IMR-90 (cell line): ENCODE measurements at places on chromosomes 5 and 9. TPM values are rescaled to one million over a fixed set of nuclear protein-coding genes. Genes with fewer than 3 reads are reported as not detected.
A peak's percentile ranks its signal among the peaks of the same experiment; 100 is the strongest.

GRCh38 chr9:81623778-81624177 is 65.6 kb downstream of the TLE1 start:
- no peak overlapping the region for H3K27ac ChIP-seq
- no peaks in the 10 kb centered on the region for H3K27me3 ChIP-seq
- no peak for DNase-seq
- peaks cover 11% of the 10 kb centered on the region for H3K36me3 ChIP-seq
- H3K4me1 ChIP-seq, result peaks cover 7% of the 10 kb centered on the region
- H3K4me3 ChIP-seq, result no peak overlapping the region

DNA sequence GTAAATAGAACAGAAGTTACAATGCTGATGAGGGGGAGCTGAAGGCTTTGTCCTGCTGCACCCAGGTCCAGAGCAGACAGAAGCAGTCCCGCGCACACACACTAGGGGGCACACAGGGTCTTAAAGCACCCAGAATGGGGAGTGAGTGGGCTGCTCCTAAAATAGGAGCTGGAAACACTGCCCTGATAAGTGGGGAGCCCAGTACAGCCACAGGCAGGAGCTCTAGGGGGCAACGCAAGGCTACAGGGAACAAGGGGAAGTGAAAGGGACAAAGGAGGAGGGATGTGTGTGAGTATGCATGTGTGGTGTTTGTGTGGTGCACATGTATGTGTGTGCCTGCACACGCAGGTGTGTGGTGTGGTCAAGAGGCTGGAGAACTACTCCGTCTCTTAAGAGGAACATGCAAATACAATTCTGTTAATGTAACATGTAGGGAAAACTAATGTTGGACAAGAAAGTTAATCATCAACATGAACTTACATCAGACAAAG is 191.5 kb downstream of the ROR2 start:
- H3K4me1 ChIP-seq, result no peaks in the 10 kb centered on the region; the same call in 1 of the 2 replicates
- H3K27ac ChIP-seq, result no peak overlapping the region
- no peaks in the 10 kb centered on the region; the same call in 1 of the 2 replicates for H3K27me3 ChIP-seq
- H3K36me3 ChIP-seq, result peaks cover 21% of the 10 kb centered on the region; the same call in 1 of the 2 replicates

DNA sequence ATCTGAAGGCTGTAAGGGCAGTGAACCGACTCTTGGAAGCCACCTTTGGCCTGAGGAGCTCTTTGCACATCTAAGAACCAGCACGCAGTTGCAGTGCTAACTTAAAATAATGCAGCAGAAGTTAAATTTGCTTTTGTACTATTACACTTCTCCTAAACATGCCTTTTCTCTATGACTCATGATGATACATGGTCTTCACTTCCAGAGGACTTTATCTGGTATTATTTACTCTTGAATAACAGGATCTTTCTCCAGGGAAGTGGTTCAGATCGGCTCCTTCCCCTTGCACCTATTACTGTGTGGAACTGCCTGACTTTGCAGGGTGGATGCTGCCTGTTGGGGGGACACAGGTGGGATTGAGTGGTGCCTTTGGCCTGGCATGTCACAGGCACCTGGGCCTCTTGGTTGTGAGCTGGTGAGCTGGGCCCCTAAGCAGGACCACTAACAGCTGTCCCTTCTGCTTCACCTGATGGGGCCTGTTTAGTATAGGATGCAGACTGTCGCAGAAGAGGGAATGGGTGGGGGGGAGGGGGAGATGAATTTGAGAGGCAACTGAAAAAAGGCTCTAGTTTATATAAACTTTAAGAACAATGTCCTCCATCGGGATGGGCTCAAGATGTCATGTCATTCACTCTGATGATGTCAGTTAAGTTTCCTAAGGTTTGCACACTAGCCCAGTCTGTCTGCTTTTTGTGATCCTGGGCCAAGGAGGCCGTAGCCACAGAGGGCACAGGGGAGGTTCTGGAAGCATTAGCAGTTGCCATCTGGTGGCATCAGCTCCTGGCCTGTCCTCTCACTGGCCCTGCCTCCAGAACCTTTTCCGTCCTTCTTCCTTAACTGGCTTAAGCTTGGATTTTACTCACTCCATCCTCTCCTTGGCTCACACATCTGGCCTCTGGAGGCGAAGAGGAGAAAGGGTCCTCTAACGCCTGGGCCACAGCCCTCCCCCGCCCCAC is 33.9 kb upstream of the GABBR2 start:
- H3K36me3 ChIP-seq, result peaks cover 15% of the 10 kb centered on the region
- peak overlapping the region; percentile 55; the same call in 1 of the 2 replicates for H3K27ac ChIP-seq
- H3K4me1 ChIP-seq, result peaks cover 11% of the 10 kb centered on the region
- DNase-seq, result peak; percentile 81

DNA sequence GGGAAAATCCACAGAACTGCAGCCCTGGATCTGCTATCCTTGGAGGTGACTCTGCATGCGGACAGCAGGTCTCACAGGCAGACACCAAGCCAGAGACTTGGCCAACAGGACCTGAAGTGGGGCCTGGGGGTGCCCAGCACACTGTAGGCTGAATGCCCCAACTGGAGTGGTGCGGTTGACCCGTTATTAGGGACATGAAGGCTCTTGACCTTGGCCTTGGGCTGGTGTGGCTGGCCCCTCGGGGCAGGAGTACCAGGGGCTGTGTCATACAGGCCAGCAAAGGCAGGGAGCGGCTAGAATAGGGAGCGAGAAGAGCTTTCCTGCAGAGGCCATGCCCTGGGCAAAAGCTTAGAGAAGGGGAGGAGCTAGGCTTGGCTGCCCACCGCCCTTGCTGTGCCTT is 153.2 kb upstream of the MVB12B start:
- no peaks in the 10 kb centered on the region for H3K4me1 ChIP-seq
- peaks cover 6% of the 10 kb centered on the region for H3K27me3 ChIP-seq
- H3K27ac ChIP-seq, result no peak overlapping the region
- no peak overlapping the region for H3K4me3 ChIP-seq
- no peak for DNase-seq

GRCh38 chr9:13535141-13535540 is 255.6 kb upstream of the MPDZ start:
- H3K36me3 ChIP-seq, result no peaks in the 10 kb centered on the region
- no peak overlapping the region for H3K27ac ChIP-seq
- H3K27me3 ChIP-seq, result no peaks in the 10 kb centered on the region
- no peak overlapping the region for H3K4me3 ChIP-seq
- DNase-seq, result no peak

- DNase-seq, result no peak
- H3K27ac ChIP-seq, result no peak overlapping the region
- peaks cover 21% of the 10 kb centered on the region for H3K4me1 ChIP-seq
- H3K4me3 ChIP-seq, result no peak overlapping the region
- H3K36me3 ChIP-seq, result peaks cover 41% of the 10 kb centered on the region
- no peaks in the 10 kb centered on the region for H3K27me3 ChIP-seq
These were observed 5.1 kb upstream of the TOR4A start for GRCh38 chr9:137272241-137273094.

GRCh38 chr5:139524446-139524845 is 36.7 kb upstream of the UBE2D2 start:
- no peaks in the 10 kb centered on the region; the same call in 1 of the 2 replicates for H3K27me3 ChIP-seq
- no peaks in the 10 kb centered on the region for H3K36me3 ChIP-seq
- no peaks in the 10 kb centered on the region for H3K4me1 ChIP-seq

GRCh38 chr5:73419117-73419464 is 29.5 kb downstream of the FOXD1 start:
- H3K4me3 ChIP-seq, result no peak overlapping the region
- DNase-seq, result no peak
- H3K27ac ChIP-seq, result no peak overlapping the region
- no peaks in the 10 kb centered on the region for H3K27me3 ChIP-seq
- H3K36me3 ChIP-seq, result no peaks in the 10 kb centered on the region

DNA sequence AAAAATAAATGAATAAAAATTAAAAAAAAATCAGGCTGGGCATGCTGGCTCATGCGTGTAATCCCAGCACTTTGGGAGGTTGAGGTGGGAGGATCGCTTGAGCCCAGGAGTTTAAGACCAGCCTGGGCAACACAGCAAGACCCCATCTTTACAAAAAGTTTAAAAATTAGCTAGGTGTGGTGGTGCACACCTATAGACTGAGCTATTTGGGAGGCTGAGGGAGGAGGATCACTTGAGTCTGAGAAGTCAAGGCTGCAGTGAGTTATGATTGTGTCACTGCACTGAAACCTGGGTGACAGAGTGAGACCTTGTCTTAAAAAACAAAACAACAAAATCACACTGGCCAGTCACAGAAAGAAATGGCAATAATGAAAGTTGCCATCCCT is 3.4 kb upstream of the CNTRL start:
- peak overlapping the region; percentile 69; the same call in 1 of the 2 replicates for H3K4me3 ChIP-seq
- peak overlapping the region; percentile 25; the same call in 1 of the 2 replicates for H3K27ac ChIP-seq
- DNase-seq, result no peak
- H3K27me3 ChIP-seq, result no peaks in the 10 kb centered on the region
- no peaks in the 10 kb centered on the region for H3K36me3 ChIP-seq

GRCh38 chr5:115381911-115382662 is 85.6 kb upstream of the CCDC112 start:
- H3K36me3 ChIP-seq, result no peaks in the 10 kb centered on the region
- no peak overlapping the region for H3K4me3 ChIP-seq
- no peak overlapping the region for H3K27ac ChIP-seq

- no peaks in the 10 kb centered on the region for H3K27me3 ChIP-seq
- no peaks in the 10 kb centered on the region for H3K36me3 ChIP-seq
- H3K27ac ChIP-seq, result no peak overlapping the region
- H3K4me1 ChIP-seq, result no peaks in the 10 kb centered on the region
These were observed 1023.4 kb downstream of the TLE4 start for GRCh38 chr9:80595192-80595591.

- no peak overlapping the region for H3K27ac ChIP-seq
- H3K27me3 ChIP-seq, result no peaks in the 10 kb centered on the region
- DNase-seq, result peak; percentile 84
- H3K4me1 ChIP-seq, result no peaks in the 10 kb centered on the region
- H3K36me3 ChIP-seq, result no peaks in the 10 kb centered on the region
- no peak overlapping the region for H3K4me3 ChIP-seq
These were observed 1378.1 kb downstream of the EFNA5 start for GRCh38 chr5:106292654-106293053.

DNA sequence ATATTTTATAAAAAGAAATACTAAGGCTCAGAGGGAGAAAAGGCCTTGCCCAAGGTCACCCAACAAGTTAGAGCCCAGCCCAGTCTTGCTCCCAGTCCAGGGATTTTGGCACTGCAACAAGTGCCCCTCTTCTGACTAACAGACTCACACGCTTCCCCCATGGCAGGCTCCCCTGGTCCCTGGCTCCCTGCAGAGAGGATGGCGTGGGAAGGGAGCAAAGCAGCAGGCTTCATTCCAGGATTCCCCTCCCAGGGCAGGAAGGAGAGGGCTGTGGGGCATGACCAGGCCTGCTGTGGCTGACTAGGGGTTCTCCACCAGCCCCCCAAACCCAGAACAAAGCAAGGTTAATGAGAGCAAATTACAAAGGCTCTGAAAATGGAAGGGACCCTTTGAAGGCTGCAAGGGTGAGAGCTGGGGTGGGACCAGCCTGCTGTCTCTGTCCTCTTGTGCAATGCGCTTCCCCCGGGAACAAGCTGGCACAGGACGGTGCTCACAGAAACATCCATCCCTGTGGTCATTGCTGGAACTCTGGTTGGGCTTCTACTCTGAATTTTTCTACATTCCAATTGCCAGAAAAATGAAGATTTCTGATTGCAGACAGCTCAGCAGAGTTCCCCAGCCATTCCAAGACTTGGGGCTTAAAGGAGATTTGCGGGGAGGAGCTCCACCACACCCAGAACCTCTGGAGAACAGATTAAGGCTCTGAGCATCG is 37.1 kb upstream of the FAT2 start:
- H3K4me3 ChIP-seq, result no peak overlapping the region
- no peak overlapping the region for H3K27ac ChIP-seq
- no peaks in the 10 kb centered on the region for H3K4me1 ChIP-seq
- DNase-seq, result no peak
- H3K27me3 ChIP-seq, result peaks cover 8% of the 10 kb centered on the region

DNA sequence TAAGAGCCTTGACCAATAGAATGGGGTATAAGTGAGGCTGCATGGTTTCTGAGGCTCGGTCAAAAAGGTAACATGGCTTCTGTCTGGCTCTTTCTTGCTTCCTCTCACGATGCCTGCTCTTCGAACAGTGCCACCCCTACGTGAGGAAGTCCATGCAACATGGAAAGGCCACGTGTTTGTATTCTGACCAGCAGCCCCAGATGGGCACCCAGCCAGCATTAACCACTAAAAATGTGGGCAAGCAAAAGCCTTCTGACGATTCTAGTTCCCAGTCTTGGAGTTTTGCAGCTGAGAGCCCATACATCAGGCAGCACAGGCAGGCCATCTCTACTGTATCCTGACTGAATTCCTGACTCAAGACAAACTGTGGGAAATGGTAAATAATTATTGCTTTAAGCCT is 24.2 kb upstream of the NREP start:
- peaks cover 5% of the 10 kb centered on the region for H3K4me1 ChIP-seq
- peak; percentile 67 for DNase-seq
- no peaks in the 10 kb centered on the region for H3K27me3 ChIP-seq
- H3K4me3 ChIP-seq, result no peak overlapping the region

- H3K27me3 ChIP-seq, result no peaks in the 10 kb centered on the region
- no peak for DNase-seq
- H3K4me3 ChIP-seq, result no peak overlapping the region
- no peak overlapping the region for H3K27ac ChIP-seq
- H3K36me3 ChIP-seq, result no peaks in the 10 kb centered on the region
These were observed 301.8 kb upstream of the PRR16 start for GRCh38 chr5:120162321-120162720.

DNA sequence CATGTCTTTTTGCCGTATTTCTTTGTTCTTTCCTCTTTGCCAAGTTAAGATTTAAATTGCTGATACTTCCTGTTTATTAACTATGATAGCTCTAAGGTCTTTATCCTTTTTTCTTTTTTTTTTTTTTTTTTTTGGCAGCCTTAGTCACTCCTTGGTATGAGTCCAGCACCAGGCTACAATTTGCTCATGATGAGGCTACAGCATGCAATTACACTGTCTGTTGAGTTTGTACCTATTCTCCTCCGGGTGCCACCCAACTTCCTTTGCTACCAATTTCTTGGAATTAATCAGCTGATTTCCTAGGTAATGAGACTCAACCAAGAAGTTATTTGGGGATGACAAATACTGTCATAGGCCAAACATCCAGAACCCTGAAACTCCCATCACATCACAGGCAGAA is 25.5 kb downstream of the ACTL7B start:
- no peak overlapping the region for H3K27ac ChIP-seq
- no peak overlapping the region for H3K4me3 ChIP-seq

DNA sequence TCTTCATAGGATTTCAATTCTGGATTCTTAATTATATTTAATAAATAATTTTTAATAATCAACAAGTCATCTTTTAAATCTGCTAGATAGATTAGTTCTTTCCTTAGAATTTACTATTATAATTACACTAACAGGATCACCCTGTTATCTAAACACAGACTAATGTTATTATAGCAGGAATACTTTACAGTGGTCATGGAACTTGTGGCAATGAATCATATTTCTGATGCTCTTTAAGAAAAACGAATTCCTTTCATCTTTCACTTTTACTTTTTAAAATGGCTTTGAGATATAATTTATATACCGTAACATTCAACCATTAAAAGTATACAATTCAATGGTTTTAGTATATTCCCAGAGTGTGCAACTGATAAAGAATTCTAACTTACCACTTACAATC is 29.7 kb upstream of the CDK5RAP2 start:
- H3K4me1 ChIP-seq, result no peaks in the 10 kb centered on the region; the same call in 1 of the 2 replicates
- no peak overlapping the region for H3K4me3 ChIP-seq
- DNase-seq, result peak; percentile 48
- H3K27ac ChIP-seq, result no peak overlapping the region

The DNAI1 gene
- polyA plus RNA-seq, result not detected in 2 replicates

The PCDHGA6 gene
- 4.7 TPM in 2 replicates for polyA plus RNA-seq

The ANXA2R gene
- 2.5 and 3.6 TPM in 2 replicates for polyA plus RNA-seq

The FBXO10 gene
- 6.6 and 6.7 TPM in 2 replicates for polyA plus RNA-seq

The PCDHGB6 gene
- 1.4 and 1.5 TPM in 2 replicates for polyA plus RNA-seq

The MGAT1 gene
- 141 and 150 TPM in 2 replicates for polyA plus RNA-seq

The PCDHB6 gene
- polyA plus RNA-seq, result 0.07 and 0.11 TPM in 2 replicates

The PALM2AKAP2 gene
- 3.2 and 3.3 TPM in 2 replicates for polyA plus RNA-seq
